ENCODE measurements at places on chromosomes 5 and 9.

- no peak for DNase-seq
Measured at GRCh38 chr5:143533978-143534760, 130.7 kb upstream of the NR3C1 start.

GRCh38 chr9:108765265-108765664, 90.5 kb downstream of the ACTL7B start:
- no peak for DNase-seq

DNA sequence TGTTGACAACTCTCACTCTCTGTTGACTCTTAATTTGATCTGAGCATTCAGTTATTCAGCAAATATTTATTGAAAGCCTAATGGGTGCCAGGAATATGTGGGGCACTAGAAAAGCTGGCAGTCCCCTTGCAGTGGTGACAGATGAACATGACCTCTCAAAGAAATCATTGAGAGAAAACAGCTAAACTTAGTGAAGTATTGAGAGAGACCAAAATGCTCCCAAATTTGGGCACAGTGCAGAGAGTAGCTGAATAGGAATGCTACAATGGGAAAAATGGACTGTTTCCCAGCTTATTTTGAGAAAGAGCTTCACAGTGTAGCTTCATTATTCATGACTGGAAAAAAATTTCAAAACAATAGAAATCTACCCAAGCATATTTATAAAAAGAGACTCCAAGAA, 257.9 kb downstream of the SGCD start:
- no peak for DNase-seq

DNA sequence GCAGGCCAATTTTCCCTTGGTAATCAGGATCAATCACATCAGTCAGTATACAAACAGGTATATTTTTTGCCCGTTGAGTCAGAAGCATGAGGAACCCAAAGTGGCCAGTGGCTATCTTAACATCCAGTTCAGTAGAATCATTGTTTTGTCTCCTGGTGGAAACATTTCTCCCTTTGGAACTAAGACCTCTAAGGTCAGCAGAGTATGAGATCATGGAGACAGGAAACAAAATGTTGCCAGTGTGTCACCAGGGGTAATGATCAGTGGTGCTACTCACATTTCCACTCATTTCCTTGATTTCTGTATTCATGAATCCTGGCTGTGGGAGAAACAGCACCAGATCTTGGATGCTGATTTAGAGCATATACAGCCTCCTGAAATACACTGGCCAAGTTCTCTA, 553.0 kb downstream of the CSNK1G3 start:
- no peak for DNase-seq

- DNase-seq = no peak
Measured at GRCh38 chr5:96067894-96068614, 106.4 kb upstream of the ELL2 start.

DNA sequence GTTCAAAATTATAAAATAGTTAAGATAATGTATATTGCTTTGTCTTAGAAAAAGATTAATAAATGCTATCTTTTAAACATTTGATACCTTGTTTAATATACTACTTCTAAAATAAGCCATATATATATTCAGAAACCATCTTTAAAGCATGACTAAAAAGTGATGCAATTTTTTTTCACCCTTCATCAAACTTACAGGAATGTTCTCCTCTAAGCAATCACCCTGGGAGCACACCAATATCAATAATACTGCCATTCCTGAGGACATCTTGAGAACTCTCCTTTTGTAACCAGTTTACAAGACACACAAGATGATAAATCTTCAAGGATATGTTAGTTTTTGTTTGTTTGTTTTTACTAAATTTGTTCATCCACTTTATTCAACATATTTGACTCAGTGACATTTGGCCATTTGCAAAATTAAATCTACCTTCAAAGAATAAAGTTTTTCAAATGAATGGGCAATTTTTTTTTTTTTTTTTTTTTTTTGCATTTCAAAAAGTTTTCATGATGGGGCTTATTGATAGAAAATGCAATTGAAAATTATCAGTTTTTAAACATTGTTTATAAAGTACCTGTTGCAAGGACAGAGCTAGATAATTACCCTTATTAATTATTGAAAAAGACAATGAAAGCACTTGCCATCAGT, 17.2 kb downstream of the FOXD1 start:
- DNase-seq = no peak

- no peak for DNase-seq
Measured at GRCh38 chr5:118439831-118440230, 548.5 kb downstream of the DTWD2 start.

DNA sequence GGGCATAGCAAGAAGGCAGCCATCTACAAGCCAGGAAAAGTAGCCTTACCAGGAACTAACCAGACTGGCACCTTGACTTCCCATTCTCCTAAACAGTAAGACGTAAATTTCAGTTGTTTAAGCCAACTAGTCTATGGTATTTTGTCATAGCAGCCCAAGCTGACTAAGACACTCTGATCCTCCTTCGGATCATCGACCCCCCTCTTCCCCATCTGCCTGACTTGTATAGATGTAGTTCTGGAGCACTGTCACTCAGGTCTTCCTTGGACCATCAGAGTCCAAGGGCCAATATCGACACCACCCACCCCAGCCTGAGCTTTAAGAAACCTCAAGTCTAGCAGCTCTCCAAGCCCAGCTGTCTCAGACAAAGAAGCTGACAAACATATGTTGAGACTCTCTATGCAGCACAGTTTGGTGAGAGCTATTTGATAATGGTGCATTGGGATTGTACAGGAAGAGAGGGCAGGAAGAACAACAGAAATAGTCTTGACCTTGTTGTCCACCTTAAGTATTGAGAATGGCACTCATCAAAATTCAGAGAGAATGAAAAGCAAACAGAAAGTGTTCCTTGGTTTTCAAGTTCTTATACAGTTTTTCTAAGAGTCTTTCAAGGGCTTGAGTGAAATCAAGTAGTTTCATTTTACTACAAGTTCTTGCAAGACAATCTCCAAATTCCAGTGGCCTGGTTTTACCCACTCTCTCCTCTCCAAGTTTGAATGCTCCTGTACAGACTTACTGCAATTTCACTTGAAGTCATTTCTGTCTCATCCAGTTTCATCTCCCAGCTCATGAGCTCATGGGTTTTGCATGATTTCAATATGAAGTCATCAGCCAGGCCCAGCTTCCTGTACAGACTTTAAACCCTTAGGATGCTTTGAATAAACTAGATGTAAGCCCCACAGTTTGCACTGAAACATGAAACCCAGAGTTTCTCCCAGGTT, 122.3 kb upstream of the RAI14 start:
- no peak for DNase-seq

DNA sequence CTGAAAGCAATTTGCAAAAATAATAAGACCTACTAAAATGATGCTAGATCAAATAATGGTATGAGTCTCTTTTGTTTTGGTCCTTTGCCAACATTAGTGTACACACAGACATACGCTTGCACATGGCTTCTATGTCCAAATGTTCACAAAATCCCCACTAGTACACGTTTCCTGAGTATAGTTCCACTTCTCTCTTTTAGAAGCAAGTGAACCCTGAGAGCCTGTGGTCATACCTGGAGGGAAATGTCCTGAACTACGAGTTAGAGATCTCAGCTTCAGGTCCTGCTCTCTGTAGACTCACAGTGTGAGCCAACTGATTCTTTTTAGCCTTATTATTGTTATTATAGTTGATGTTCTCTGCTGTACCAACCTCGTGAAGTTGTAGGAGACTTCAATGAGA, 47.3 kb upstream of the ACTBL2 start:
- DNase-seq = no peak

- no peak for DNase-seq
Measured at GRCh38 chr5:134609232-134609851, 23.3 kb downstream of the SAR1B start.

- no peak for DNase-seq
Measured at GRCh38 chr5:138025285-138025684, 7.6 kb downstream of the FAM13B start.

DNA sequence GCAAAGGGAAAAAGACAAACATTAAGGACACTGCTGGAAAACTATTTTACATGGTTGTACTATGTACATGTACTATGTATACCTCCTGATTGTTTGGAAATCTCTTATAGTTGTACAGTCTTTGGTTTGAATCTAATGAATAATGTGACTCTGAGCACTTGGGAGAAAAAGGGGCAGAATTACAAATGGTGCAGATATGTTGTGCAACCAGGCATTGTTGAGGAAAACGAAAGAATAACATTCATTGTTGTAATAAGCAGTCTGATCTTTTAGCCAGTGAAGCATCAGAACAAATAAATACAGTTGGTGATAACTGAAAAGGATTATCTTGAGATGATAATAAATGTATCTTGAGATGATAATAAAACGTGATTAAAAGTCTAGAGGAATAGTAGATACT, 87.2 kb downstream of the CSNK1G3 start:
- DNase-seq = no peak

DNA sequence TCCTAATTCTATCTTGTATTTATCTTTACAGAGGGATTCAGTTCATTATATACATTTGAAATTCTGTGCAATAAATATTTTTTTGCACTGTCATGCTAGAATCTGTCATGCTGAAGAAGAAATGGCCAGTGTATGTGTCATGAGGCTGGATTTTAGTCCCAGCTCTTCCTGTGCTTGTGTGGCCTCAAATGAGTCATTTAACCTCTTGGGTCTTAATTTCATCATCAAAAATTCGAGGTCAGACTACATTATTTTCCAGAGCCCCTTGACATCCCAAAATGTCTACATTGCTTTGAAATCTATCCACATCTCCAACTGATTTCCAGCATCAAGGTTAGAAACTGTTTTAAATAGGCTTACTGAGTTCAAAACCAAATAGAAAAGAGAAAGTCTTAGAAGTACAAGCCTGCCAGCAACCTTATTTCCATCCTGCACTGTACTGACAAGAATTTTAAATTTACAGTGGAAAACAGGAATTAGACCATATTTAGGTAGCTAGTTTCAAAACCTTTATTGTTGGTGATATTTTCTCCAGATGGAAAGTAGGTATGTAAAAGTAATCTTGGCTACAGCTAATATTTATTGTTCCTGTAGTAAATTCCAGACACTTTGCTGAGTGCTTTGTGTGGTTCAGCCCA, 96.7 kb upstream of the MAMDC2 start:
- no peak for DNase-seq

DNA sequence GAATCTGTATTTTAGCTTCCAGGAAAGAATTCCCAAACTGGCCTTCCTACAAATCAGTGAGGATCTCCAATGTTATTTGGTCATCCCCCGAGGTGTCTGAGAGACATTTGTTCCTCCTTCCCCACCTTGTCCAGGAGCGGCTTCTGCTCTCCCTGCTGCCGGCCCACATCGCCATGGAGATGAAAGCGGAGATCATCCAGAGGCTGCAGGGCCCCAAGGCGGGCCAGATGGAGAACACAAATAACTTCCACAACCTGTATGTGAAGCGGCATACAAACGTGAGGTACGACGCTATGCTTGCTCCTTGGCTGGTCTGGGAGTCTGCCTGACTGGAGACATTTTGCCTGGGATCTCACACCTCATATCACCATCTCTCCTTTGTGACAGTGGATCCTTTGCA, 160.4 kb downstream of the CFAP90 start:
- no peak for DNase-seq

DNA sequence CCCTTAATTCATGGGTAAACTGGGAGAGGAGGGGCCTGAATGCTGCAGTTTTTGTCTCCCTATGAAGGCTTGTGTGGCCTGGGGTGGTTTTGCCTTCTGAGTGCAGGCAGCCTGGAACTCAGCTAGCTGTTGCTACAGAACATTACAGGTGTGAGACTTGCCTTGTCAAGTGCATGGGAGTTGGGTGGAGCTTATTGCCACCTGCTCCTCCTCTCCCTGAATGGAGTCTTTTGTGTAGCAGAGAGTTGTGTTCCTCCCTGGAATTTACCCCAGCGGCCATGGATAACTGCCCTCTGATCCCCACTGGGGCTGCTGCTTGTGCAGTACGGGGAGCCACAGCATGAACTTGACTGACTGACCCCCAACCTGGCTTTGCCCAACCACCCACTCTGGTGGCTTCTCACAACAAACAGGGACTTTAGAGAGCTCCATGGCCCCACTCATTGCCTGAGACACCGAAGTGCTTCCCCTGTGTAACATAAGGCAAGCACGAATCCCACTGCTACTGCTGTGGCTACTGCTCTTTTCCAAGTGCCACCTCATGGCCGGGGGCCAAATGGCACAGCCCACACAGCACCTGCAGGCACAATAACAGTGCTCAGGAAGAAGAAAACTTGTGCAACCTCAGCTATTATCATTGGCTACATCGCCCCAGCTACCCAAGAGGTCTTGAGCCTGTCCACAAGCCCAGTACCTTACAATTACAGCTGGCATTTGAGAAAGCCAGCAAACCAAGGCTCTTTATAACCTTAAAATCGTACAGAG, 942.9 kb downstream of the CDH18 start:
- DNase-seq = no peak

- no peak for DNase-seq
Measured at GRCh38 chr5:33180900-33181299, 259.9 kb upstream of the TARS1 start.

DNA sequence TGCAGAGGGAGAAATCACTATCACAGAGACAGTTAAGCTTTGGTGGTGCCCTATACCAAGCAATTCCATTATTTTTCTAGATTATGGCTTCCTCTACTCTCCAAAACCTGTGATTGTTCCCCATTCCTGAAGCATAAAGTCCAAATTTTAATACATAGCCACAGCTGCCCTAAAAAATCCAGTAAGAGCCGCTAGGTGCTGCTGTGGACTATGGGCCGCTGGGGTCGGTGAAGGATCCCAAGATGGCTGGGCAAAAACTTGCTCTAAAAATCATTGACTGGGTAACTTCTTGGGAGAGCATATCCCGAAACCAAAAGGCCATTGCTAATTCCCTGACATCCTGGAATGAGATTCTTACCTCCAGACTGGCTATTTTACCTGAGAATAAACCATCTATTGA, 245.3 kb downstream of the NFIB start:
- no peak for DNase-seq

DNA sequence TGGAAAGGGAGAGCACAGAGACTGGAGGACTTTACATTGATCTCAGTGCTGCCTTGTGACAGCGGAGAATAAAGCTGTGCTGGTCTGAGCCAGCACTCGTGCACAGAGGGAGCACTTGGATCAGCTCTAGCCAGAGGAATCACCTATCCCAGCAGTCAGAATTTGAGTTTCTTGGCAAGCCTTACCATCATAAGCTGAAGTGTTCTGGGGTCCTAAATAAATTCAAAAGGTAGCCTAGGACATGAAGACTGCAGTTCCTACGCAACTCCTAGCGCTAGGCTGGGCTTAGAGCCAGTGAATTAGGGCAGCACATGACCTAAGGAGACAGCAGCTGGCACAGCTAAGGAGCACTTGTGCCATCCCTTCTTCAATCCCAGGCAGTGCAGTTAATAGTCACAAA, 119.5 kb downstream of the HMHB1 start:
- DNase-seq = no peak

DNA sequence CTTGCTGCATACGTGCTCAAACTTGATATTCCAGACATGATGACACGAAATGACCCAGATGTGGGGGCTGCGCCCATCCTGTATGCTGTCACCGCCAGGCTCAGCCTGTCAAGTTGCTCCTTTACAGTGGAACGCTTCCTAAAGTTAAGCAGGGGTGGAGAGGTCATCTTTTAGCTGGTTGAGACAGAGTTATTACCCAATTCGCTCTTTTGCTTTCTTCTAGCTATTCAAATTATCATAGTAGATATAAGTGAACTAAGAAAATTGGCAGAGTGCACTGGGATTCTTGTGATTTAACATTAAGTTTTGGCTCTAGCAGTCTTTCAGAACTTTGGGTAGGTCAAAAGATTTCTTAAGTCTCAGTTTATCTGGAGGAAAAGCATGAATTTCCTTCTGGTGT, 69.8 kb upstream of the BASP1 start:
- no peak for DNase-seq

- no peak for DNase-seq
Measured at GRCh38 chr9:112212926-112213325, 37.8 kb upstream of the SUSD1 start.
